ENCODE measurements at places on chromosomes 11 and 22.

DNA sequence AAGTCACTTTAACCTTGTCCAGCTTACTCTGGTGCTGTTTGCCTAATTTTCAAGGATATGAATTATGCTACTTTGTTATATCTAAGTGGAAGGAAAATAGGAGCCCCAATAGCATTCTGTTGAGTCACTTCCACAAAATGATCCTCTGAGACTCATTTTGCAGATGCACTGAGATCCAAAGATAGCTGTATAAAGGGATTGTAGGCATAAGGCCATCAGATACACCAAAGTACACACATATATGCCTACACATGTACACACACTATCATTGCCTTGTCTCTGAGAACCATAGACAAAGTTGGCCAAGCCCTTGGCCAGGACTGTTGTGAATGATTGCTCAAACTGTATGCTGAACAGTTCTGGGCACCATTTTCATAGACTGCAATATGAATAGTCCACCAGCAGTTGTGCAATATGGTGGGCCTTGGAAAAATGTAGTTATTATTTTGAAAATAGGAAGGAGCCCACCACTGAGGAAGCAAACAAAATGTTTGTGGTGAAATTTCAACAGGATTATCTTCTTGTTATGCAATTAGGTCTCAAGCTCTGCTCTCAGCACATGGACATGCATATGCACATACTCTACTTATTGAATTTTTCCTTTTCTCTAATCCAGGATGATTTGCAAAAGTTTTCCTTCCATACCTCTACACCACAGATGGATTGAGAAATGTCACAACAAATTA lies 186.0 kb upstream of the CTSC start:
- no peak for DNase-seq

GRCh38 chr22:21682385-21683175 lies 16.8 kb downstream of the PPIL2 start:
- DNase-seq: no peak

GRCh38 chr11:86061483-86062205 lies 7.2 kb downstream of the PICALM start:
- DNase-seq: no peak

GRCh38 chr11:123799438-123799837 lies 6.7 kb downstream of the OR6M1 start:
- DNase-seq: no peak

- no peak for DNase-seq
These were observed 1.6 kb downstream of the SPTBN2 start for GRCh38 chr11:66727282-66728037.

GRCh38 chr11:32088117-32088941 lies 2.5 kb upstream of the RCN1 start:
- no peak for DNase-seq

DNA sequence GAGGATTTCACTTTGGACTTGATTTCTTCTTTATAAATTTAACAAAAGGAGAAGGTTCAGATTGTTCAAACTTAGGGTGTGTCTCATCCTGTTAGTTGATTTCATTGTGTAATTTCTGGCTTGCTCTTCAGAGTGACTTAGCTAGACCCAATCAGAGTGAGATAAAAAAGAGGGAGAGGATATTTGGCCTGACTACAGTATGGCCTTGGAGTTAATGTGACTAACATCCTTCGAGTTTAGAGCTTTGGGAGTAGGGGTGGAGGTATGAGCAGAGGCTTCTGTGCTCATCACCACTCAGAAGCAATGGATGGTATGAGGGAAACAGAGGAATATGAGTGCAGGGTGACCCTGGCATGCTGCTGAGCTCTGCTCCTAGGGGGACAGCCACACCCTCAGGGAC lies 114.2 kb downstream of the ME3 start:
- DNase-seq: no peak

DNA sequence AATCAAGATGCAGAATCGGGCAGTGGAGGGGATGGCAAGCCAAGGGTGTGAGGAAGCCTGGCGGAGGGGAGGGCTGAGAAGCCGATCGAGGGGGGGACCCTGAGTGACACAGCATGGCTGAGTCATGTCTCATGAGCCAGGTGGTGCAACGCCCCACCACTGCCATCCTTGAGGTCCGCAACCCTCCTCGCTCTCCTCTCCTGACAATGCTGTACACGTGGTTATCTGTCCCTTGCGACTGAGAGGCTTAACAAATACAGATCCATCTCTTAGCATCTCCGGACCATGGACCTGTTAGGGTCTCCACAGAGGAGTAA lies 14.2 kb downstream of the SLC22A12 start:
- DNase-seq: no peak

- no peak for DNase-seq
These were observed 1.4 kb downstream of the MYEOV start for GRCh38 chr11:69295079-69295994.

DNA sequence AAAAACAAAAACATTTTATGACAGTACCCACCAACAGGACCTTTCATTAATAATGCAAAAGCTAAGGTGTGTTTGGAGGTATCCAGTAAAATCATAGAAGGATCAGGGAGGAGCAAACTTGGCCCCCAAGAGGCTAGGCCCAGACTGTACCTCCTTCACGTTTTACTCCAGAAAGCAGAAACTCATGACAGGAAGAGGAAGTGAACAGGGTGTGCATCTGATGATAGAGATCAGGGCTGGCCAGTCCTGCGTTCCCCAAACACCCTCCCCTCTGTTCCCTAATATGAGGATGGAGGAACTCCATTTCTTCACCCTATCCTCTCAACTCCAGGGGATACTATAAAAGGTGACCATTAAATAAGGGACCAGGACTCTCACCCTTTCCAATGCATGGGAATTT lies 10.2 kb upstream of the MS4A12 start:
- no peak for DNase-seq

DNA sequence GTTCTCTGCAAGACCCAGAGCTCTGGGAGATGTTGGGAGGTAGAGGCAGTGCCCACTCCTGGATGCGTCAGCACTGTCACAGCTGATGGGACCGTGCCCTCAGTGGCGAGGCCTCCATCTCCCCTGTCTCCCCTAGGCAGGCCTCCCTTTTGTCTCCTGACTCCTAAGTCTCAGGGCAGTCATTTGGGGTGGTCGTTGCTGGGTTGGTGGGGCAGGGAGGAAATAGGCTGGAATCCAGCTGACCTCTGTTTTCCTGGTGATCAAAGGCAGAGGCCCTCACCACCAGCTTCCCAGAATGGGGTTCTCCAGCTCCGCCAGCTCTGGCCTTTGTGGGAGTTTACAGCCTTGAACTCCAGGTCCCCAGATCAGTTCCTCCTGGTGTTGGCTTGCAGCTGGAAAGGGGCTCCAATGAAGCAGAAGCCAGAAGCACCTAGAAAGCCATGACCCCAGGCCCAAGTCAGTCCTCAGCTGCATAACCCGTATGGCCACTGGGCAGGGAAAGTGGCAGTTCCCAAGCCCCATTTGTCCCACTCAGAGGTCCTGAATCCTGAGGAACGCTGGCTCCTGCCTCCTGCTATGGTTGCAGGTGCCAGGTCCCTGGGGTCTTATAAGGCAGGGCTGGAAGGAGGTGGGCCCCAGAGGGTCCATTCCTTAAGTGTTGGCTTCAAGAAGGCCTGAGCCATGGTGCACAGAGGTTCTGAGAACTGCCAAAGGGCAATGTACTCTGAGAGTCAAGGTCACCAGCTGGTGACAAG lies 7.3 kb upstream of the FXYD2 start:
- DNase-seq: no peak

DNA sequence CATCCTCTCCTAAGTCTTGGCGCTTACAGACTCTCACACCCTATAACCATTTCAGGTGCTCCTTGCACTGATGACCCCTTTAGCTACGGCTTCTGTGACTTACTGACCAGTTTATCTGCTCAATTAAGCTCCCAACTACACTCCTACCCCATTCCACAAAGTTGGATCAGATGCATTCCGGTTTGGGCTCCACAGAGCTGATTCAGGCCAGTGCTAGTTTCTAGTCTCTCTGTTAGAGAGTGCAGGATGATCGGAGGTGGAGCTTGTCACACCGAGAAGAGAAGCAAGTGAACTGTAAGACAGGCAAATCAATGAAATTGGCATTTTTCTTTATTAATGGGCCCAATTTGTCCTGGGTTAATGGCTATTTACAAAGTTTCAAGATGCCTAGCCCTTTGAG lies 436.8 kb upstream of the CADM1 start:
- no peak for DNase-seq

Measured in NCI-H1417 treated with DMSO at 0.1 percent for 48 hours (cell line).